ENCODE measurements at places on chromosomes 6 and 20. TPM values are rescaled to one million over a fixed set of nuclear protein-coding genes. Genes with fewer than 3 reads are reported as not detected.

ERMARD gene
- 20.0 TPM for total RNA-seq

EFHC1 gene
- 38.5 TPM for total RNA-seq

TTLL9 gene
- total RNA-seq, result 1.1 TPM

- H3K27ac ChIP-seq, result no peak overlapping the region
- no peaks in the 10 kb centered on the region for H3K36me3 ChIP-seq
- no peaks in the 10 kb centered on the region for H3K4me1 ChIP-seq
Observed at GRCh38 chr20:1724901-1725300, 67.3 kb upstream of the SIRPG start.

- peak overlapping the region; percentile 99 for H3K27ac ChIP-seq
- H3K4me3 ChIP-seq, result peak overlapping the region; percentile 68
- no peaks in the 10 kb centered on the region for H3K36me3 ChIP-seq
- peaks cover 57% of the 10 kb centered on the region for H3K4me1 ChIP-seq
Observed at GRCh38 chr20:46089167-46089416, 670 bp downstream of the NCOA5 start.

DNA sequence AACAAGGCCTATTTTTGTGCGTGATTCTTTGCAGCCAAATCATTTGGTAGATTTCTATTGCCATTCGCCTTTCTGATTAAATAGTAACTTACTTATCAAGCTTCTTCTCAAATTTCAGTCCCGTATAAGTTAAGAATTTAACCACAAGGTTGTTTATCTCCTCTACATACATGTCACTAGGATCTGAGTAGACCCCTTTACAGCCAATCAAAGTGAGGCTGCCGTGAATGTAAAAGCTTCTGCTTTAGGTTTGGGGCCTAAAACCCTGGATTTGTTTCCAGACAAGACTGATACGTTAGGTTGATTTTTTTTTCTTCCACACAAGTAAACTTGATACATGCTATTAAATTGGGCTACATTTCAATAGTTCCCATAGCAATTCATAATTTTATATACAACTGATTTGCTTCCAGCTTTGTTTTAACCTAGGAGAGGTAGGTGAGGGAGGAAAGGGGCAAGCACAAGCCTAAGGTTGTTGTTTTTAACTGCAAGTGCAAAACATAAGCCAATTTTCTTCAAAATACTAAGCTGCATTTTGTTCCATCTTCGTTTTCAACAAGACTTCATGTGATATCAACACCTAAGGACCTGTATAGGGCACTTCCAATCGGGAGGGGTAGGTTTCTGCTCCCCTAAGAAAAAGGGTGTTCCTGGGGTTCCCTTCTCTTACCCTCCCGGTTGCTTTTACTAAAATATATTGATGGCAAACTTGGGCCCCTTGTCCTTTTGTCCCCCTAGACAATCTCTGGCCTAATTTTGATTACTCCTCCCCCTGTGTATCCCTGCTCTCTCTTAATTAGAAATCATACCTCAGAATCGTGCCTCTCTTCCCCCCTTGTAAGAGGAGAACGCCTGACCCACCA lies 1.7 kb downstream of the RANBP9 start:
- H3K4me1 ChIP-seq, result peaks cover 24% of the 10 kb centered on the region
- H3K4me3 ChIP-seq, result peak overlapping the region; percentile 91
- no peaks in the 10 kb centered on the region for H3K27me3 ChIP-seq
- no peak for DNase-seq

DNA sequence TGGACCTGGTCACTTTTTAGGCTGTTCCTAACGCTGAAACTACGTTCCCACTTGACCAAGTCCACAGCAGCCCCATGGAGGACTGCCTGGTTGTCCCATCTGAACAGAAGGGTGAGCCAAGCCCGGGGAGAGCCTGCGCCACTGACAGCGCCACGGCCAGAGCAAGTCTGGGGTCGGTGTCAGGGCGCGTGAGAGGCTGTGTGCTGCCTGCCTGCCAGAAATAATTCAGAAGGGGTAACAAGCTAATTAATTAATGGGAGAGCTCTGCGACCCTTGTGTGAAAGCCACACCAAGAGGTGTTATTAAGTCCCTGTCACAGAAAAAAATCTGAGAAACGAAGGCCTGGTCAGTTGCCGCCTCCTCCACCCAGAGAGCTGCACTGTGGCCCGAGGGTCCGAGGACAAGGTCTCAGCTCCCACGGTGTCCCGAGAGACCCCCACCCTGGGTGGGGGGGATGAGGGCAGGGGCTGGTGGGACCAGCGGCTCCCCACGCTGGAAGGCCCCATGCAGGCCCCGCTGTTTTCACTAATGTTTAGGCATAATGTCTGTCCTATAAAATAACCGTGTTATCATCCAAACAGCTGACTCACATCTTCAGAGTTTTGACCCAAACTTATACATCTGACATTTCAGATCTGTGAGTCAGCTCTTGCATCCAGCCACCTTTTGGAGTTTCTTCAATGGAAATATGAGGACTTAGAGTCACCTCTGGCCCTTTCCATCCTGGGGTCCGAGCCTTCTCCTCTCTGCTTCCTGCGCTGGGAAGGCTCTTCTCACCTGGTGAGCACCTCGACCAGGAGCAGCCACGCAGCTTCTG lies 58.5 kb downstream of the DLL1 start:
- H3K36me3 ChIP-seq, result no peaks in the 10 kb centered on the region
- no peaks in the 10 kb centered on the region for H3K27me3 ChIP-seq
- no peaks in the 10 kb centered on the region for H3K4me1 ChIP-seq
- no peak for DNase-seq
- H3K4me3 ChIP-seq, result no peak overlapping the region

DNA sequence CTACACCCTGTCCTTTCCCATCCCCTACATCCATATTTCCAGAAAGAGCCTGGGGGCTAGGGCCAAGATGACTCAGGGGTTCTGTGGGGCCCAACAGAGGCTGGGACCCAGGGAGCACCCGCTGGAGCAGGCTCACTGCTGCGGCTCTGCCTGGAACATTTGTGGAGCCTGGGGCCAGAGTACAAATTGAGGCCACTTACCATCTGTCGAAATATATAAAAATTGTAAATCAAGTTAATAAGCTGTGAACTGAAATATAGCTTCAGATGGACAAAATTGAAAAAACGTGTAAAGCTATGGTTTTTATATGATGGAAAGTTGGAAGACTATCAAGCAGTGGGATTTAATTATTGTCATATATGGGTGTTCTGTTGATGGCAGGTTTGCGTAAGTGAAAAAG lies 82.9 kb upstream of the ATXN1 start:
- H3K27me3 ChIP-seq, result no peaks in the 10 kb centered on the region
- no peaks in the 10 kb centered on the region for H3K4me1 ChIP-seq
- H3K4me3 ChIP-seq, result no peak overlapping the region
- DNase-seq, result no peak
- H3K36me3 ChIP-seq, result no peaks in the 10 kb centered on the region

FERMT1 gene
- 0.36 TPM for total RNA-seq

CD109 gene
- 32.1 TPM for total RNA-seq

GRCh38 chr6:155125906-155126305 lies 130.8 kb downstream of the TIAM2 start:
- no peak for DNase-seq
- no peak overlapping the region for H3K4me3 ChIP-seq
- H3K36me3 ChIP-seq, result no peaks in the 10 kb centered on the region
- H3K4me1 ChIP-seq, result peaks cover 6% of the 10 kb centered on the region
- H3K27ac ChIP-seq, result no peak overlapping the region
- H3K27me3 ChIP-seq, result no peaks in the 10 kb centered on the region

DNA sequence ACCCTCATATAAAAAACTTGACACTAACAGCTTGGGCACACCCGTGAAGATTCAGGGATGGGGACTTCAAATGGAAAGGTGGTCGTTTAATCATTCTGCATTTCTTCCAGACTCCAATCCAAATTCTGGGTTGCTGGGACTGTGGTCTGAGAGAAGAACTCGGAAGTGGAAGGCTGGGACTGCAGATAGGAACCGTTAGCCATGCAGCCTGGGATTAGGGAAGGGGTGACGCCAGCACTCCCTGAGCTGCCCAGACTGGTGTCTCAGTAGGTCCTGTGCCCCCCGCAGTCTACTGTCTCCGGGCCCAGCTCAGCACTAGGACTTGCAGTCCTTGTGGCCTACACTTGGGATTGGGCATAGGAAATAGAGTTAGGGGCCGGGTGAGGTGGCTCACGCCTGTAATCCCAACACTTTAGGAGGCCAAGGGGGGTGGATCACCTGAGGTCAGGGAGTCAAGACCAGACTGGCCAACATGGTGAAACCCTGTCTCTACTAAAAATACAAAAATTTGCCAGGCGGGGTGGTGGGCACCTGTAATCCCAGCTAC lies 511 bp upstream of the CLIC1 start:
- H3K4me3 ChIP-seq, result peak overlapping the region; percentile 76
- peaks cover 41% of the 10 kb centered on the region for H3K4me1 ChIP-seq
- peaks cover 20% of the 10 kb centered on the region for H3K36me3 ChIP-seq
- no peak for DNase-seq
- no peaks in the 10 kb centered on the region for H3K27me3 ChIP-seq

DNA sequence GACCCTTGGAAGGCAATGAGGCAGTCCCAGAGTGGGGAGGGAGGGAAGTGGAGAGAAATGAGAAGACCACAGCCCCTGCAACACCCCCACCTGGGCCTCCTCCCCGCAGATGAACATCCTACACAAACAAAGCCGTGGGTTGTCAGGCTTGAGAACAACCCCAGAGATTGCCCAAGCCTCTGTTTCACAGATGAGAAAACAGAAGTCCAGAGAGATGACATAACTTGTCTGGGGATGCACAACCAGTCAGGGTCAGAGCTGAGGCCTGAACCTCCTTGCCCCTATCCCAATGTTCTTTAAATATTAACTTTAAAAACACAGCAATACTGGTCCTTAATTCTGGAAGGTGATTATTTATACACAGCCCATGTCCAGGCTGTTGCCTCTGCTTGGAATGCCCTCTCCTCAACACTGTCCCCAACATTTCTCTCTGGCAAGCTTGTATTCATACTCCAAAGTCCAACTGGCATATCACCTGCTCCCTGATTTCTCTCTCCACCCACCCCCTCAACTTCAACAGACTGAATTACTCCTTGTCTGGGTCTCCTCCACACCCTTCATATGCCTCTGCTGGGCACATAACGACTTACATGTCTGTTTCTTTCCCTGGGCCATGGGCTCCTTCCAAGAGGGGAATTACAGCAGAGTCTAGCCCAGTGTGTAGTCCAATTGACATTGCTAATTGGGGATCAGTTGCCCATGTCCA lies 135.5 kb upstream of the LRFN2 start:
- H3K27me3 ChIP-seq, result no peaks in the 10 kb centered on the region
- DNase-seq, result no peak
- no peaks in the 10 kb centered on the region for H3K4me1 ChIP-seq
- H3K27ac ChIP-seq, result no peak overlapping the region
- H3K4me3 ChIP-seq, result no peak overlapping the region
- H3K36me3 ChIP-seq, result no peaks in the 10 kb centered on the region

MOG gene
- total RNA-seq, result not detected

ARMH2 gene
- total RNA-seq, result not detected

- peak overlapping the region; percentile 54 for H3K27ac ChIP-seq
- no peaks in the 10 kb centered on the region for H3K27me3 ChIP-seq
- H3K4me3 ChIP-seq, result no peak overlapping the region
- peak; percentile 73 for DNase-seq
- H3K4me1 ChIP-seq, result peaks cover 11% of the 10 kb centered on the region
Observed at GRCh38 chr6:31559958-31560696, 12.0 kb upstream of the LTA start.

DNA sequence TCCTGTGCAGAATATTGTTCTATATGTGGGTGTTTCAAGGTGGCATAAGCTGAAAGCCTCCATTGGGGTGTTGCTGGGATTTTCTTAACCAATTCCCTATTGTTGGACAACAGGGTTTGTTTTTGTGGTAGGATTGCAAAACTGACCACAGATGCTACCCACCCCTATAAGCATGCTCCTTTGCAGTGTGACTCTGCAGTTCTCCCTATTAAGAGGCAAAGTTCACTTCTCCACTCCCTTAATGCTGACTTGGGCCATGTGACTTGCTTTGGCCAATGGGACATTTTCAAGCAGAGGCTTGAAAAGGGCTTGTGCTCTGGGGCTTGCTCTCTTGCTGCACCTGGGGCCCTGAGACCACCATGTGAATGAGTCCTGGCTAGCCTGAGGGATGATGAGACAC lies 8.5 kb upstream of the ANGPT4 start:
- H3K4me1 ChIP-seq, result no peaks in the 10 kb centered on the region
- H3K36me3 ChIP-seq, result no peaks in the 10 kb centered on the region
- H3K4me3 ChIP-seq, result no peak overlapping the region
- no peak for DNase-seq

JPH2 gene
- 52.0 TPM for total RNA-seq

GRCh38 chr6:136593748-136594490 lies 43.7 kb upstream of the MAP7 start:
- H3K4me3 ChIP-seq, result no peak overlapping the region
- H3K36me3 ChIP-seq, result no peaks in the 10 kb centered on the region

MUC21 gene
- total RNA-seq, result not detected
